ENCODE measurements at places on chromosomes 3 and 15. TPM values are rescaled to one million over a fixed set of nuclear protein-coding genes. Genes with fewer than 3 reads are reported as not detected.

GRCh38 chr3:143567823-143568222 lies 280.4 kb downstream of the SLC9A9 start:
- H3K36me3 ChIP-seq = no peaks in the 10 kb centered on the region
- DNase-seq = no peak
- H3K27ac ChIP-seq = no peak overlapping the region
- no peaks in the 10 kb centered on the region for H3K27me3 ChIP-seq

GRCh38 chr3:16550305-16550675 lies 36.8 kb upstream of the RFTN1 start:
- H3K4me3 ChIP-seq = no peak overlapping the region
- H3K4me1 ChIP-seq = peaks cover 12% of the 10 kb centered on the region
- H3K27ac ChIP-seq = no peak overlapping the region
- no peak for DNase-seq

DNA sequence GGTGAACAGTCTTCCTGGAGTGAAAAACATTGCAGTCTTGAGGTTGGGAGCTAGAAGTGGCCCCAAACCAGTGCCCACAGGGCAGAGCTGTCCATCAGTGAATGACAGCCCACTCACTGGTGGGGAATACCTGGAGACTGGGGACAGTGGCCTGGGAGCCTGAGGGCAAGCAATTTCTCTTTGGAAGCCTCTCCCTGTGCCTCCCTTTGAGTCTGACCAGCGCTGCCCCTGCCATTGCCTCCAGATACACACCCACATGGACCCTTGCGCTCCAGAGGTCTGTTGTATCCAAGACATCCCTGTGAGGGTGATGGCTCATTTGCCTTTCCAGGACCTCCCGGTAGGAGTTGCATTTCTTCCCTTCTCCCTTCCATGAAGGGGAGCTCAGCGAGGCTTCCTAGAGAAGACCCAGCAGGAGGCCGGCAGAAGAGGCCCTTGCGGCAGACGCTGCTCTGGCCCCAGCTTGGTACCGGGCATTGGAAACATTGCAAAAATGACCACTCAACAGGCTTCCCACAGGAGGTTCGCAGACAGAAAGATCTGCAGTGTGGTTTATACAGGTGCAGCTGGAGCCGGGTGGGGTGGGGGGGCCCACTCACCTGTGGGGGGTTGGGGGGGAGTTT lies 38.5 kb downstream of the KLF13 start:
- peaks cover 8% of the 10 kb centered on the region for H3K36me3 ChIP-seq
- H3K4me1 ChIP-seq = no peaks in the 10 kb centered on the region
- no peaks in the 10 kb centered on the region for H3K27me3 ChIP-seq
- DNase-seq = no peak
- no peak overlapping the region for H3K27ac ChIP-seq
- H3K4me3 ChIP-seq = no peak overlapping the region

- H3K36me3 ChIP-seq = no peaks in the 10 kb centered on the region
- H3K4me1 ChIP-seq = no peaks in the 10 kb centered on the region
- no peaks in the 10 kb centered on the region for H3K27me3 ChIP-seq
- H3K4me3 ChIP-seq = no peak overlapping the region
Observed at GRCh38 chr3:2567451-2567850, 468.8 kb downstream of the CNTN4 start.

- no peak overlapping the region for H3K4me3 ChIP-seq
- peaks cover 28% of the 10 kb centered on the region for H3K4me1 ChIP-seq
- DNase-seq = peak; percentile 15
- H3K36me3 ChIP-seq = peaks cover 80% of the 10 kb centered on the region
- peak overlapping the region; percentile 59 for H3K27ac ChIP-seq
- H3K27me3 ChIP-seq = no peaks in the 10 kb centered on the region
Observed at GRCh38 chr15:98943051-98943508, 64.5 kb downstream of the PGPEP1L start.

DNA sequence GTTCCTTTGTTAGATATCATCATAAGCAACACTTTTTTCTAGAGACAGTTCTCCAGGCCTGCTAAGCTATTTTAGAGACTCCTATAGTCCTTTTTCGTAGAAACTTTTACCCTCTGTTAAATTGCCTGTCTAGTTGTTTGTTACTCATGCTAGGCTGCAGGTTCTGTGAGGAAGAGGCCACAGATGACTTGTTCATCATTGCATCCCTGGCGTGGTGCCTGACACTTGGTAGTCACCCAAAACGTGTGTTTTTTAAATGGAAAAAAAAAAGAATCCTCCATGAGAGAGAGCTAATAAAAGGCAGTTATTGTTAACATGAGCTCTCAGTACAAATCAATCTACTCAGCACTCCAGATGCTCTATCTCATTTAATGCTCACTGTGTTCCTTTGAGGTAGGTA lies 35.1 kb downstream of the CCDC54 start:
- no peak overlapping the region for H3K4me3 ChIP-seq
- peaks cover 16% of the 10 kb centered on the region for H3K4me1 ChIP-seq
- H3K27ac ChIP-seq = no peak overlapping the region

- H3K4me3 ChIP-seq = no peak overlapping the region
- H3K4me1 ChIP-seq = no peaks in the 10 kb centered on the region
- H3K36me3 ChIP-seq = no peaks in the 10 kb centered on the region
- no peaks in the 10 kb centered on the region for H3K27me3 ChIP-seq
- DNase-seq = no peak
Observed at GRCh38 chr3:454986-455385, 258.4 kb downstream of the CHL1 start.

DNA sequence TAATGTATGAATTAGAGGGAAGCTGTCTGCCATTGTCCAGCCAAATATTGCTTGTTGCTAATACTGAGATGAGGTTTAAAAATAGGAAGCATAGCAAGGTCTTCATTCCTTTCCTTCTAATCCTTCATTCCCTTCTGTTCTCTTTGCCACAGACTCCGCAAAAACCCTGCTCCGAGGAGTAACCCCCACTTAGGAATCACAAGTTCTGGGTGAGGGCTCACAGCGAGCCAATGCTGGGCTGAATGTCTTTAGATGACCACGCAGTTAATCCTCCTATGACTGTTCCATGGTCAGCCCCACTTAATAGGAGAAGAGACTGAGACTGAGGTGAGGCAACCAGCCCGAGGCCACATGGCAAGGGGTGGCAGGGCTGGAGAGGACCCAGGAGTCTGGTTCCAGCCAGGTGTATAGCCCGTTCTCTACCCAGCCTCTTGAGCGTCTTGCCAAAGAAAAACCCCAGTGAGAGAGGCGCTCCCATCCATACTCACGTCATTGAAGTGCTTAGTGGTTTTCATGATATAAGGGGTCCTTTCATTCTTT lies 44.9 kb upstream of the CTSH start:
- no peak overlapping the region for H3K4me3 ChIP-seq
- H3K4me1 ChIP-seq = peaks cover 23% of the 10 kb centered on the region
- H3K27me3 ChIP-seq = no peaks in the 10 kb centered on the region
- no peak overlapping the region for H3K27ac ChIP-seq

DNA sequence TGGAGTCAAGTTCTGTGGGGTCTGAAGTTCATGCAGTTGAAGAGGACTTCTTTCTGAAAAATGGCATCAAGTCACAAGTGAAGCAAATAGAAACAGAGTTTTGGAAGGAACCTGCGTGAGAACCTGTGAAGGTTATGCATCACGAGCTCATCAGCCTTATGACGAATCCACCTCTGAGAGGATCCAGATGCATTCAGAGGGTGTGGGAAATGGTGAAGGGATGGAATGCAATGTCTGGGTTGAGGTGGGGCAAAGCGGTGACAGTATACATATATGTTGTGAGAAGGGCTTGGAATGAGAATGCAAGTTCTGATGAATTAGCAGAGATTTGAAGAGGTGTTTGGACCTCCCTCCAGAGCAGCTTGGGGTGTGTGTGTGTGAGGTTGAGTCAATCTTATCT lies 382.1 kb upstream of the TBL1XR1 start:
- no peak overlapping the region for H3K4me3 ChIP-seq
- no peak for DNase-seq
- H3K36me3 ChIP-seq = no peaks in the 10 kb centered on the region
- H3K27me3 ChIP-seq = no peaks in the 10 kb centered on the region
- no peaks in the 10 kb centered on the region for H3K4me1 ChIP-seq

GRCh38 chr3:12158387-12159226 lies at the start of gene TIMP4:
TIMP4 (minus strand) TSS chr3:12158912; CDS start chr3:12158840, 72 bp downstream.
- no peaks in the 10 kb centered on the region for H3K27me3 ChIP-seq
- H3K27ac ChIP-seq = no peak within 1 kb of the TSS
- no peak within 1 kb of the TSS for H3K4me3 ChIP-seq
- H3K36me3 ChIP-seq = no peaks in the 10 kb centered on the region
- H3K4me1 ChIP-seq = no peaks in the 10 kb centered on the region
- no peak for DNase-seq

MYNN gene
- total RNA-seq = 14.8 TPM

DNA sequence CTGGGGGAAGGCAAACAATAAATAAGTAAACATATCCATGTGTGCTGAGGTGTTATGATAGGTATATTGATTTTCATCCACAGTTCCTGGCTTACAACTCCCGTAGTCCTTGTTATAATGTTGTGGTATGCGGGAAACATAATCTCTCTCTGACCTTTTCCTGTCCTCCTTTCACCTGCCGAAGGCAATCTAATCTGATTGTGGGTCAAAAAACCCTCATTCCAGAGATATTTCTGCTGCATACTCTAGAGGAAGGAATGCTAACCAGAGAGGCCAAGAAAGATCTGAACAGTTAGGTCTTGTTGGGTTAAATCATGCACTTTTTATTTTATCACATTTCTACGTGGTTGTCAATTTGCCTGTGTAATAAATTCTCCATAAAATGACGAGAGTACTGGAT lies 383.6 kb upstream of the SEMA6D start:
- no peak for DNase-seq
- no peaks in the 10 kb centered on the region for H3K36me3 ChIP-seq
- no peaks in the 10 kb centered on the region for H3K4me1 ChIP-seq
- H3K4me3 ChIP-seq = no peak overlapping the region
- no peaks in the 10 kb centered on the region for H3K27me3 ChIP-seq

DNA sequence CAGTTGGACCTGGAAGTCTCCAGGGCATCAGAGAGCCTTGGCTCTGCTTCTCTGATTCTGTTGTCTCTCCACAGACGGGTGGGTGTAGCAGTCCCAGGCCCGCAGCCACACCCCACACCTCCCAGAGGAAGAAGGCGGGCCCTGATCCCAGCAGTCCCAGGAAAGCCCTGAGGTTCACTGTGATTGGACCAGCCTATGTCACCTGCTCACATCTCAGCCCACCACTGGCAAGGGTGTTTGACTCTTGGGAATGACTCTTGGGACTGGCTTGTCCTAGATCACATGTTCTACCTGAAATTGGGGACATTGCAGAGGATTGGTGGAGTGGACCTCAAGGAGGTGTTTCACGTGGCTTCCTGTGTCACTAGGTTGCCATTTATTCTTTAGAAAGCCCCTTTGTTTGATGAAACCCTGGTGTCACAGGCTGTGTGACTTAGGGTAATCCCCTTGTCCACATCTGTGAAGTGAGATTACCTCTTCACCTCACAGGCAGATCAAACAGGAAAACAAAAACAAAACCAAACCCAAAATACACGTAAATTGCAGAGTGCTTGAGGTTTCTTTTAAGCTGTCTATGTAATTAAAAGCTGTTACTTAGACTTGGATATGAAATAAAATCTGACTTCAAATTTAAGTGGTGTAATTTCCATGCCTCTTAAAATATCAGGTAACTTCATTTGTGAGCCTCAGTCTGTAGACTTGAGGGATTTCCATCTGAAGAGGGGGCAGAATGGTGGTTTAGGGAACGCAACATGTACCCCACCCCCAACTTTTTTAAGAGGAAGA lies 26.7 kb downstream of the FLNB start:
- H3K36me3 ChIP-seq = peaks cover 36% of the 10 kb centered on the region
- no peak overlapping the region for H3K4me3 ChIP-seq
- H3K27ac ChIP-seq = no peak overlapping the region

DNA sequence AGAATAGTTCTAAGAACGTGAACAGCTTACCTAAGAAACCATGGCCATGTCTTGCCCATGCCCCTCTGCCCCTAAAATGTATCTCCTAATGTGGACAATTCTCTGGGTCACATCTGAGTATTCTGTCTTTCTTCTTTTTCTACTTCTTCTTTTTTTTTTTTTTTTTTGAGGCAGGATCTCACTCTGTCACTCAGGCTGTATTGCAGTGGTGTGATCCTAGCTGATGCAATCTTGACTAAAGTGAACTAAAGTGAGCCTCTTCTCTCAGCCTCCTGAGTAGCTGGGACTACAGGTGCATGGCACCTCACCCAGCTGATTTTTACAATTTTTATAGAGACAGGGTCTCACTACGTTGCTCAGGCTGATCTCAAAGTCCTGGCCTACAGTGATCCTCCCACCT lies 204.8 kb upstream of the ZPLD1 start:
- H3K4me3 ChIP-seq = no peak overlapping the region
- no peak for DNase-seq
- 0 out of 2 replicates have a peak, but pooled peaks cover 4% of the 10 kb centered on the region for H3K4me1 ChIP-seq
- no peaks in the 10 kb centered on the region for H3K36me3 ChIP-seq
- H3K27ac ChIP-seq = no peak overlapping the region

- H3K27ac ChIP-seq = no peak overlapping the region
- no peak overlapping the region for H3K4me3 ChIP-seq
- H3K36me3 ChIP-seq = peaks cover 3% of the 10 kb centered on the region
- no peak for DNase-seq
Observed at GRCh38 chr3:182895513-182896112, 84.7 kb downstream of the DCUN1D1 start.

ECT2 gene
- total RNA-seq = 97.0 TPM
